ENCODE measurements at places on chromosomes 3 and 15. TPM values are rescaled to one million over a fixed set of nuclear protein-coding genes. Genes with fewer than 3 reads are reported as not detected.

The ECE2 gene
- not detected for total RNA-seq

The TUSC7 gene
- not detected for total RNA-seq

The CISH gene
- total RNA-seq: 12.3 TPM

The SHQ1 gene
- 9.5 TPM for total RNA-seq

The CYP8B1 gene
- total RNA-seq: not detected

The SYNPR gene
- total RNA-seq: not detected

The ISL2 gene
- not detected for total RNA-seq

The STRIT1 gene
- total RNA-seq: not detected

The GOLGA6L4 gene
- total RNA-seq: 2.4 TPM

The PLA2G4F gene
- total RNA-seq: 0.29 TPM

GRCh38 chr3:156594219-156594683 is 39.3 kb upstream of the SSR3 start:
- DNase-seq: no peak

- DNase-seq: no peak
These were observed 7.6 kb downstream of the SHF start for GRCh38 chr15:45180201-45180600.

DNA sequence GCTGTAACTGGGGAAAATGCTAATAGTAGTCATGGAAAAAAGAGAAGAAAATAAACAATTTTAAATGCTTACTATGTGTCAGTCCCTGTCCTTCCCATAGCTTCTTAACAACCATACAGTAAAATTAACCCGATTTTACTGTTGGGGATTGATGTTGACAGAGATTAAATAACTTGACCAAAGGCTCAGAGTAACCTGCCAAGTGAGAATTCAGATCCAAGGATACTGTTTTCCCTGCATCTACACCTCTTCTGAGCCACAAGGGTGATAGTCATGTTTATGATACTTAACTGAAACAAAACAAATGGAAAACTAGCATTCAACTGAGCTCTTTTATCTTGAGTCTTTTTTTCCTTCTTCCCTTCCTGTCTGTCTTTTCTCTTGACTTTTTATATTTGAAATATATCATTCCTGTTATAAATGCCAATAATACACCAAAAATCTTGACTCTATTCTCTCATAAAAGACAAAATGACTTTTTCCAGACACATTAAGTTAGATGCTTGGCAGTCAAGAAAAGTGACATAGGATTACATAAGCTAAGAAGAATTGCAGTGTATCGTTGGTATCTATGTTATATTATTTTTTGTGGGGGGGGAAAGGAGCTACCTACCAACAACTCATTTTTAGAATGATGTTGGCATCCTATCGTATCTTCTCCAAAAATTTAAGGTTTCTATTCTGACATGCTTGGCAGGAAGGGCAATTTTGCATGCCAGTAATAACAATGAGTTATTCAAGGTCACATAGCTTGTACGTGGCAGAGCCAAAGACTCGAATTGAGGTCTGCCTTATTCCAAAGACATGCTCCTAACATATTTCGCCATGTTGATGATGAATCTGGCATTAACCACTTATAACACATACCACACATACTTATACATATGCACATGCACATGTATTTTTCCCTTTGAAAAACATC is 306.6 kb upstream of the KCNH8 start:
- DNase-seq: no peak

GRCh38 chr3:124860599-124860998 is 26.6 kb downstream of the ITGB5 start:
- DNase-seq: peak; percentile 74

DNA sequence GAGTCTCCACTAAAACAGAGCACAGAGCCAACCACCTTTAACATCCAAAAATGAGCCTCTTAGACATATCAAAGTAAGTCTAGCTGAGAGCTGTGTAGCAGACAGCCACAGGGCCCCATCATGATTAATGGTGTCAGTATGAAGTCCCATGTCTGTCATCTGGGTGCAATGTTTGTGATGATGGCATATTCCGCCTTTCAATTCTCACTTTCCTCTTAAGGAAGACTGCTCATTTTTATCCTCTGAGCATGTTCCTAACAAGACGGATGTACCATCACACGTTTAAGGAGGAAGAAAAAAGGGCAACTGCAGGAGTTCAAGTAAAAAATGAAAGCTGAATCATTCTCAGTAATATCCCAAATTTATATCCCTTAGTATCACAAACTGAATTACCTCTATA is 85.8 kb upstream of the KCNMB2 start:
- DNase-seq: no peak

- no peak for DNase-seq
These were observed 58.0 kb downstream of the IGF1R start for GRCh38 chr15:98706387-98706786.

GRCh38 chr3:72442759-72443158 is 405.5 kb downstream of the SHQ1 start:
- DNase-seq: no peak

GRCh38 chr3:194661374-194661773 is 10.6 kb downstream of the LSG1 start:
- DNase-seq: no peak

DNA sequence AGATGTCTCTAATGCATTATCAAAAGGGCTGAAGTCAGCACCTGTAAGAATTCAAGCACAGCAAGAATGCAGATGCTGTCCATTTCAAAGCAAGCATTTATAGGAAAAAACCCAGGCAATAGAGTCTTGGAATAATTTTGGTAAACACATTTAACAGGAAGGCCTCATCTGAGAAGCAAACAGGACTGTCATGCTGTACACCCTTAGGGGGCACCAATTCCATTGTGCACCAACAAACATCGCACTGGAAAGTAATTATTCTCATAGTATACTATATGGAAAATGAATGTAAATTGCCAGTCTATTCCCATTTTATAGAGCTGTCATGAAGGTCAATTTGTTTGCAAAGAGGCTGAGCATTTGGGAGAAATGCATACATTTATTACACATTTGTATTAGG is 247.3 kb upstream of the SUCLG2 start:
- DNase-seq: no peak

DNA sequence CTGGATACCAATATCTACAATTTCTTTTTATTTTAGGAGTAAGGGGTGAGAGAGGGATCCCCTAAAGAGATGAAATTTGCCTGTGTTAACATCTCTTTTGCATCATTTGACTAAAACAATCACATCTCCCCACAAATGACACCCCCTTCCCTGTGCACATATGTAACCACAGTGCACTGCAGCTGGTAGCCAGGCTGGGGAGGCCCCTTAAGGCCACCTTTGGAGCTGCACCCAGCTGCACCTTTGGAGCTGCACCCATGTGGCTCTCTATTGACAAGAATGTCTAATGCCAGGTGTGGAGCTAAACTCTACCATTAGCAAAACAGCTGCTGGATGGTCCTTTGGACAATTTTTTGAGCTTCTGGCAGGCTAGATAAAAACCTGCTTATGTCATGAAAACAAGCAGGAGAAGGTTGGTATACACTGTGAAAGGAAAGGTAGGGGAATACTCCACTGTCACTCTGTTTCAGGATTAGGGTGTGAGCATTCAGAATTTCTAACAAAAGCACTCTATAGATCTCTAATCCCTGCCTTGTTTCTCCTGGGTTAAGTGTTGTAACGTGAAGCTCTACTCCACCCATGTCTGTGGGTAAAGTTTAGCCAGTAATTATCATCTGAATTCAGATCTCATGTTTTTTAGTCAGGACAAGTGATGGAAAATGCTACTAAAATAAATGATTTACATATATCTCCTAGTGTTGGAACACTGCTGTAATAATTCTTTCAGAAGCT is 52.1 kb downstream of the TFG start:
- DNase-seq: no peak

GRCh38 chr15:67731112-67731721 is 94.1 kb upstream of the SKOR1 start:
- no peak for DNase-seq

- no peak for DNase-seq
These were observed 439.8 kb upstream of the ARRDC4 start for GRCh38 chr15:97520689-97521088.

- no peak for DNase-seq
These were observed 229.4 kb upstream of the AZI2 start for GRCh38 chr3:28577941-28578500.

DNA sequence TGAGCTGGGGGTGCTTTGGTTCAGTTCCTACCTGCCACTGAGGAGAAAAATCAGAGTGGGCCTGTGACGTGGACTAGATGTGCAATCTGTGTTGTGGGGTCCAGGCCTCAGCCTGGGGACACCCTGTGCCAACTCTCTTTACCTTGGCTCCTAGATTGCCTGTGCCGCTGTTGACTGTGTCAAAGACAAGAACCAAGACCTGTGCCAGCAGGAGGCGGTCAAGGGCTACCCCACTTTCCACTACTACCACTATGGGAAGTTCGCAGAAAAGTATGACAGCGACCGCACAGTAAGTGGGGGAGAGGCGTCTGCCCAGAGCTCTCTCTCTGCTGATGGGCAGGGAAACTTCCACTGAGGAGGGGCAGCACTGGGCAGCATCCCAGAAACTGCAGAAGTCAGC is 40.6 kb upstream of the SEC22A start:
- DNase-seq: no peak

GRCh38 chr15:51771773-51772172 is 20.4 kb downstream of the TMOD2 start:
- DNase-seq: no peak

DNA sequence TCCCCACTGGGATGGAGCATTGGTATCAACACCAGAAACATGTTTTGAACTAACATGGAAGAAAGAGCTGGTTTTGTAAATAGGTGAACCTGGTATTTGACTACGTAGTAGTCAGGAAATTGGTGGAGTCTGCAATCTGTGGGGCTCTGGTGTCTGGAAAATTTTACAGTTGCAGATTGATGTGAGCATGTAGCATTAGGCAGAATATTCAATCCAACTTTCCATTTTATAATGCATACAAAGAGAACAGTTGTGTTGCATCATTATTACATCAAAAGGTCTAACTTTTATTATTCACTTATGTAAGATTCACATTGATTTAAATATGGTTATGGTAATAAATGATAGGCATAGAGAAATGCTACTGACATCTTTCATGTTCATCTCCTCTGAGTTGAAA is 340.0 kb downstream of the ZNF385D start:
- DNase-seq: no peak

GRCh38 chr3:31140470-31140869 is 246.0 kb upstream of the GADL1 start:
- DNase-seq: no peak

GRCh38 chr15:94412979-94413746 is 181.8 kb downstream of the MCTP2 start:
- no peak for DNase-seq

- no peak for DNase-seq
These were observed 89.1 kb upstream of the GALNT15 start for GRCh38 chr3:16085410-16085809.

DNA sequence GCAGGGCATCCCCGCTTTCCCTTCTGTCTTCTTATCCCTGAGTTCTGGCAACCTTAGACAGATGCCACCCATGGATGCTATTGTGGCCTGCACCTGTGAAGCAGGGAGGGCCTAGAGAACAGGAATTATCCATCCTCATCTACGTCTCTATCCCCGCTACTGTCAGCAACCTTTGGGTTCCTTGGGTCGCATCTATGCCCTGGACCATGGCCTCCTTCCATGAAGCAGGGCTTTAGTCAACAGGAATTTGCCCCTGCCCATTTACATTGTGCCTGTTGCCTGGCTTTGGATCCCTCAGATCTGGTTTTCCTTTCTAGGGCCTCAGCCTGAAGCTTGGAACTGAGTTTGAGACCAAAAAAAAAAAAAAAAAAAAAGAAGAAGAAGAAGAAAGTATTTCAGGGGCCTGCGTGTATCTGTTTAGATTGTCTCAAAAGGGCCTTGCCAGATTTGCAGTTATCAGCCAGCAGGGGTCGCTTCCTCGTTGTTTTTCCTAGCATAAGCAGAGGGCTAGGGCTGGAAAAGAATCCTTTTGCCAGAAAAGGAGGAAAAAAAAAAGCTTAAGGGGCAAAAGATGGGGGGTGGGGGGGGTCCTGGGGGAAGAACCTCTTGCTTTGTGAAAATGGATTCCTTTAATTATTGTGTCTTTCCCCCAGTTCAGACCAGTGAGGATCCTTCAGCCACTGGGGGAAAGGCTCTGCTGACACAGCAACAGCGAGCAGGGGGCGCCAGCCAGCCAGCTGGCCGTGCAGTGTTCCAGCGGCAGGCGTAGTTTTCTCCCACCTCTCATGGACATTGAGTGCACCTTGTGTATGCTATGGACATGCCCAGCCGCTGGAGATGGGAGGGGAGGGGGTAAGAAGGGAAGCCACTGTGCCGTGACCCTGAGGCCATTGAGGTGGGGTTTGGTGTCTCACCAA is 65.7 kb upstream of the ALDH1L1 start:
- no peak for DNase-seq

- DNase-seq: no peak
These were observed 60.1 kb downstream of the DAPK2 start for GRCh38 chr15:63986185-63986680.

- no peak for DNase-seq
These were observed 23.2 kb downstream of the MAPK6 start for GRCh38 chr15:52042051-52042851.

- no peak for DNase-seq
These were observed 51.6 kb downstream of the SENP7 start for GRCh38 chr3:101461451-101461850.

GRCh38 chr15:82186719-82187406 is 75.7 kb downstream of the EFL1 start:
- DNase-seq: no peak

- no peak for DNase-seq
These were observed 137.6 kb downstream of the KLHL25 start for GRCh38 chr15:85657132-85657531.

- DNase-seq: no peak
These were observed 16.4 kb downstream of the WNT7A start for GRCh38 chr3:13863382-13863952.

Data from uterus (tissue), 4 donors.